Naive thymus-derived CD8-positive, alpha-beta T cell (primary cell): ENCODE measurements at places on chromosomes 3 and 15. TPM values are rescaled to one million over a fixed set of nuclear protein-coding genes. Genes with fewer than 3 reads are reported as not detected.

GRCh38 chr3:7282988-7283387, 422.1 kb downstream of the GRM7 start:
- H3K4me1 ChIP-seq = no peaks in the 10 kb centered on the region
- no peaks in the 10 kb centered on the region for H3K36me3 ChIP-seq
- no peak overlapping the region for H3K27ac ChIP-seq
- H3K4me3 ChIP-seq = no peak overlapping the region
- no peaks in the 10 kb centered on the region for H3K27me3 ChIP-seq

DNA sequence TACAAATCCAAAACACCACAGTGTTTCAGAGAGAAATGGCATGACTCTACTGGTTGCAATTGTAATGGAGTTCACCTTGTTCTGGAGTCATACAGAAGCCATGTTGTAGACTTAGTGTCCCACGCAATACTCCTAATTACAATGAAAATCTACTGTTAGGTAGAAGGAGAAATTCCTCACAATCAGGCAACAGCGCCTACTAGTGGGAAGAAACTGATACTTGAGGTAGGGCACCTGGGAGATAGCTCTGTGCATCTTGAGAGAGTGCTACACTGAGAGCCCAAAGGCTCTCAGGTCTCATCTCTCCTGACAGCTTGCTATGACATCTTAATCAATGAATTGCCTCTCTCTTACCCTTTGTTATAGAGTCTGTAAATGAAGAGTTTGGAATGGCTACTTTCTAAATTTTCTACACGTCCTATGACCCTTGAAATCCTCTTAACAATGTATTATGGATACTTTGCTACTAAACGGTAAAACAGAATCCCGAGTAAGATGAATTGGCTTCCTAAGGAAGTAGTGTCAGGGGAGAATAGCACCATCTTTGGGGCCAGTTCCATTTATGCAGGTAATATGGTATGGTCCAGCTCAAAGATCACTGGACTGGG, 422.7 kb upstream of the TPRG1 start:
- no peaks in the 10 kb centered on the region for H3K27me3 ChIP-seq
- no peak overlapping the region for H3K4me3 ChIP-seq
- H3K27ac ChIP-seq = no peak overlapping the region
- DNase-seq = peak; percentile 59

CPLX3 gene
- not detected for polyA plus RNA-seq

- H3K27me3 ChIP-seq = no peaks in the 10 kb centered on the region
- peaks cover 6% of the 10 kb centered on the region for H3K36me3 ChIP-seq
- H3K27ac ChIP-seq = peak overlapping the region; percentile 88
Measured at GRCh38 chr15:65028338-65028737, 1.1 kb downstream of the MTFMT start.

RYR3 gene
- polyA plus RNA-seq = 0.17 TPM

RPP14 gene
- polyA plus RNA-seq = 7.5 TPM

DNA sequence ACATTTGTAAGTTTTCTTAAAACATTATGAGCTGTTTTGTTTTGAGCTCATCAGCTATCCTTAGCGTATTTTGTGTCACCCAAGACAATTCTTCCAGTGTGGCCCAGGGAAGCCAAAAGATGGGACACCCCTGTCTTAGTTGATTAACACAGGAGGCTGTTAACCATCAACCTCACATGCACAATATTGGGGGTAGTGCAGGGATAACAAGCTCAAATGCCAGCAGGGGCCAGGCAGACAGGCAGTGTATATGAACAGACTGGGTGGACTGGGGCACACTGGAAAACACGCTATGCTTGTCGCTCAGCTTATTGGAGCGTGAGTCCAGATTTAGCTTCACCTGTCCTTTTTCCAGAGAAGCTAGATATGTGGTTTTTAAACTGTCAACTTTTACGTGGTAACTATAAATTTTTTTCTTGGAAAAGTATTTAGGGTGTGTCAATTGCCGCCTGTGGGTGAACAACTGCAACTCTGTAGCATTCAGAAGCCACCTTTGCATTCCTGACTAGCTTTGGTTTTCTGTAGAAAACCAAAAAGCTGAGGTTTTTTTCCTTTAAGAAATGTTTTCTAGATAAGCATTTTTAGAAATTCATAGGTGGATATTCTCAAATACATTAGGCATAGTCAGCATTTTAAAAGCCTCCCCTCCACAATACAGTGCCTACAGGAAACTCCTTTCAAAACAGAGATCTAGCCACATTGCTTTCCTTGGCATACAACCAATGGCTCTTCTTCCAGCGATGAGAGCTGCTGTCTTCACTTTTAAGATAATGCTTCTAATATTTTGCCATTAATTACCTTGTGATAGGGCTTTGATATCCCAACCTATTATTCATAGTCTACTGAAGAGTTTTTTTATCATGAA, 14.6 kb downstream of the PSMD6 start:
- H3K4me3 ChIP-seq = no peak overlapping the region
- no peaks in the 10 kb centered on the region for H3K36me3 ChIP-seq
- no peak for DNase-seq
- peaks cover 21% of the 10 kb centered on the region for H3K4me1 ChIP-seq

FAM219B gene
- polyA plus RNA-seq = 18.8 TPM

GRCh38 chr15:82535566-82536408, 4.5 kb downstream of the RPS17 start:
- peaks cover 22% of the 10 kb centered on the region for H3K4me1 ChIP-seq
- peaks cover 8% of the 10 kb centered on the region for H3K36me3 ChIP-seq

TGM4 gene
- polyA plus RNA-seq = not detected

WDR72 gene
- polyA plus RNA-seq = not detected

GRCh38 chr3:144032531-144033239, 61.1 kb downstream of the DIPK2A start:
- no peak overlapping the region for H3K27ac ChIP-seq
- no peaks in the 10 kb centered on the region for H3K36me3 ChIP-seq
- DNase-seq = no peak
- H3K27me3 ChIP-seq = no peaks in the 10 kb centered on the region
- no peaks in the 10 kb centered on the region for H3K4me1 ChIP-seq

GRCh38 chr3:114126461-114126860, 52.4 kb downstream of the DRD3 start:
- H3K27ac ChIP-seq = no peak overlapping the region
- no peaks in the 10 kb centered on the region for H3K36me3 ChIP-seq

- no peak for DNase-seq
- H3K4me3 ChIP-seq = no peak overlapping the region
- peaks cover 27% of the 10 kb centered on the region for H3K4me1 ChIP-seq
Measured at GRCh38 chr3:16448639-16449070, 64.8 kb downstream of the RFTN1 start.

CTXN2 gene
- polyA plus RNA-seq = not detected

- no peaks in the 10 kb centered on the region for H3K27me3 ChIP-seq
- peak overlapping the region; percentile 69 for H3K27ac ChIP-seq
- H3K4me1 ChIP-seq = no peaks in the 10 kb centered on the region
- H3K4me3 ChIP-seq = no peak overlapping the region
Measured at GRCh38 chr15:65561934-65562333, 31.7 kb downstream of the HACD3 start.

RAMAC gene
- 31.7 TPM for polyA plus RNA-seq

DNA sequence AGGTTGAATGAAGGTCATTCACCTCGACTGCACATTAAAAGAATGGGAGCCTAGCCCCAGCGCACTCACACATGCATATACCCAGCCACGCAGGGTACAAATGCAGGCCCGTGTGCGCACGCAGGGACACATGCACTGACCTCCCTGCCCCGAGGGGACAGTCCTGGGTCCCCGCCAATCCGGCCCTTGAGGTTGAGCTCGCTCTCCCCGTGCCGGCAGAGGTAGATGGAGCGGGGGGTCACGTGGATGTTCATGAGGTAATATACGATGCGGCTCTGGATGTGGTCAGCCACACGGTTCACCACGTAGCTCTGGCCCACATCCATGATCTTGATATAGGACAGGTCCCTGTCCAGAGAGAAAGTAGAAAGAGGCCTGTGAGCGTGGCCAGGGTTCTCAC, 20.5 kb downstream of the PFKFB4 start:
- no peak overlapping the region for H3K4me3 ChIP-seq
- no peak for DNase-seq
- no peaks in the 10 kb centered on the region for H3K4me1 ChIP-seq
- H3K27me3 ChIP-seq = no peaks in the 10 kb centered on the region

DNA sequence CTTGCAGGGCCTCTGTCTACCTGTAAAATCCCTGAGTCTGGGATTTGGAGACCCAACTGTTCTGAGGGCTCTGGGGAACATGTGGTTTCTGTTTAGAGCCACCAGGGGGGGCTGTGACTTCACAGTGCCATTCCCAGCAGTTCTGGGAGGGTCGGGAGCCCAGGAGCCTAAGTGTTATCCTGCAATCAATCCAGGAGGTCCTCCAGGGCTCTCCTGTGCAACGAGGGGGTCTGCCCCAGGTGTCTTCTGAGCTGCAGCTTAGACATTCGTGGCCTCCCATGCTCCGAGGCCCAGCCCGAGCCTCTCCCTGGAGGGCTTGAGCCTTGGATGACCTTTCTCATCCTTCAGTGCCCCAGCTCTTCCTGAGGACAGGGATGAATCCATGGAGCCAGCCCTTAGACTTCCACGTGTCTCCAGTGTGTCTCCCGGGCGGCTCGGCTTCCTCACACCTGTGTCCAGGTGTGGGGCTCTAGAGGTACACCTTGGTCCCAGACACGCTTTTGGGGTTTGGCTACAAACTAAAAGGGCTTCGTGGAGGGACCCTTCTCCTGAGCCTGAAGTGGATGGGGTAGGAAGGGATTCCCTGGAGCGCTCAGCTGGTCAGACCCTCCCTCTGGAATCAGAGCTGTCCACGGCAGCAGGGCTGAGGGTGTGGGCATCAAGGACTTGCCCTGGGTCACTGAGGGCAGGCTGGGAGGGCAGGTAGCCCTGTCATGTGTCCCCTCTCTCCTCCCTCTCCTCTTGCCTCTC, 20.3 kb upstream of the ABTB1 start:
- no peak overlapping the region for H3K27ac ChIP-seq
- peak; percentile 33 for DNase-seq
- H3K27me3 ChIP-seq = peaks cover 2% of the 10 kb centered on the region
- H3K4me1 ChIP-seq = no peaks in the 10 kb centered on the region
- no peaks in the 10 kb centered on the region for H3K36me3 ChIP-seq

DNA sequence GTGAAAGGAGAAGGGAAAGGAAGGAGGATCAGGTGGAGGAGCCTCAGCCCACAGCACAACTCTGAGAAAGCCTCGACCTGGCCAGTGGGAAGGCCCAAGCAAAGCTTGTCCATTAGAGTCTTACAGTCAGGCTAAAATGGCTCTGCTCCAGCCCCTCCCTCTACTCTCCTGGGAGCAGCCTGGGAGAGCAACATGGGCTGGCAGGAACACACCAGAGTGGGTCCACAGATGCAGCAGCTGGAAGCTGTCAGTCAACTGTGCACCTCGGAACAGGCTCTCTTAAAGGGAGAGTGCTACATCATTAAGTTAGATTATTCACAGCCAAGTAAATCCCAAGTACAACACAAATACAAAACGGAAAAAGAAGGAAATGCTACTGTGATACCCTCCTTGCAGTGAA, 98.0 kb upstream of the LIMD1 start:
- peaks cover 31% of the 10 kb centered on the region for H3K36me3 ChIP-seq
- H3K4me3 ChIP-seq = no peak overlapping the region
- no peaks in the 10 kb centered on the region for H3K27me3 ChIP-seq
- peaks cover 26% of the 10 kb centered on the region for H3K4me1 ChIP-seq
- H3K27ac ChIP-seq = peak overlapping the region; percentile 84

DNA sequence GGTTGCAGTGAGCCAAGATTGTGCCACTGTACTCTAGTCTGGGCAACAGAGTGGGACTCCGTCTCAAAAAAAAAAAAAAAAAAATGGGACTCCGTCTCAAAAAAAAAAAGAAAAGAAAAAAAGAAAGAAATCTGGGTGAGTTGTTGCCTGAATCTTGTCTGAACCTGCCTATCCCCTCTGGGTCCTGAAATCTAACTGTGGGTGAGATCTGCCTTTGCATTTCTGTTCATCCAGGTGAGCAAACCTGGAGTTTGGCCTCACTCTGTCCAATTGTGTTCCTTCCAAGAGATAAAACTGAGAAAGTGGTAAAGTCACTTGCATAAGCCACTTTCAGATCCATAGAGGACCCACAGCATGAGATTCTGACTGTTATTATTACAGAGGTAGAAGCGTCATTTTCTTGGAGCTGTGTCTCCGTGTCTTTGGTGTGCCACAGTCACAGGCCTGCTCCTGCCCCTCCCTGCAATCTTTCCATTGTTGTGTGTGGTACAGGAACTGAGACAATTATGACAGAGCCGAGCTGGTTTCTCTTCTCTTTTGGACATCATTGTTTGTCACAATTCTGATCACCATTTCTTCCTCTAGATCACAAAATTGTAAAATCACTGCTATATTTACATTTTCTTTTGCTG, 235.9 kb downstream of the LPP start:
- peaks cover 7% of the 10 kb centered on the region for H3K4me1 ChIP-seq
- peak overlapping the region; percentile 20 for H3K4me3 ChIP-seq
- peak; percentile 66 for DNase-seq
- H3K27me3 ChIP-seq = no peaks in the 10 kb centered on the region

AQP9 gene
- 0.18 TPM for polyA plus RNA-seq

B3GALNT1 gene
- polyA plus RNA-seq = 2.5 TPM

SLC28A2 gene
- polyA plus RNA-seq = not detected

SLC28A1 gene
- polyA plus RNA-seq = not detected

CLSTN2 gene
- not detected for polyA plus RNA-seq
